ENCODE measurements at places on chromosomes 7 and 10.

GRCh38 chr7:109835577-109835976, 1255.3 kb upstream of the LRRN3 start:
- DNase-seq: no peak

GRCh38 chr7:65938336-65938895, 43.6 kb downstream of the GUSB start:
- no peak for DNase-seq

DNA sequence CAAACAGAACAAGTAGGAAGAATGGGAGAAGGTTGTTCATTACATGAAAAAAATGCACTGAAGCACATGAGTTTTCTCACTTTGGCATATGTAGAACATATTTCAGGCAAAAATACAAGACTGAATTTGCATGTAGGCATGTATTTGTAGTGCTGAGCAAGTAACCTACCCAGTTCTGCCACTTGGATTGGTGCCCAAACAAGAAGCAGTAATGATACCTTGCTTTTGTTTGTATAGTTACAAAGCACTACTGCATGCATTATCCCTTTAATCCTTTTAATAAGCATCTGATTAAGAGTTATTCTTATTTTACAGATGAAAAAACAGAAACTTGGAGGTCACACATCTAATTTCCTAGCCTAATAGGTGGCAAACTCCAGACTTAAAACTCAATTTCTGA, 23.1 kb upstream of the CTTNBP2 start:
- DNase-seq: no peak

DNA sequence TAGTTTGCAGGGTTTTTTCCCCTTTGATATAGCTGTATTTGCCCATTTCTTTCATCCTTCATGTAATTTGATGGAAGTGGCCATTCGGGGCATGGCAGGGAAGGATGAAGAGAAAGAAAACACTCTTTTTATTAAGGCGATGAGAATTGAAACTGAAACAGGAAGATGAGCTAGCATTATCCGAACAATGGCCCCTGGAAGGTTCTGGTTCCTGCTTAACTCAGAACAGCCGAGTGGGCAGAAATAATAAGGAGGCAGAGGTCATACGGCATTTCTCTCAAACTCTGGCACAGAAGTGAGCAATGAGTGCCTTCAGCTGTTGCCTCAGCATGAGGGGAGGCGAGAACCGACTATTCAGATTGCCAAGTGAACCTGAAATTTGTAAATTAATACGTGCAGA, 113.2 kb upstream of the MYO3A start:
- DNase-seq: no peak

DNA sequence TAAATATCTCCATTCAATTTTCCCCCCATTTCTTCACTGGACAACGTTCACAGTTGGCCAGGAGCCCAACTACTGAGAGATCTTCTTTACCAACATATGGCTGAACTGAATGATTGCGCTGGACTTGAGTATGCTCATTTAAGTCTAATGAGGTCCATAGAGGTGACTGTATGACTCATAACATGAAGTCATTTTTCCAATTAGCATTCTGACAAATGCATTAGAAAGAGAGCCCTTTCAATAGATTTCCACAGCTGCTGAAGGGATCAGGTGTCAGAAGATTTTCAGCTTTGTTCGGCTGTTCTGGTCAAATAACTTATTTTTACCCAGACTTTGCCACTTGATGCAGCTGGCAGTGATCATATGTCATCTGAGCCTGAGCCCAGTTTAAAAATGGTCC, 438.0 kb downstream of the ETV1 start:
- DNase-seq: no peak

DNA sequence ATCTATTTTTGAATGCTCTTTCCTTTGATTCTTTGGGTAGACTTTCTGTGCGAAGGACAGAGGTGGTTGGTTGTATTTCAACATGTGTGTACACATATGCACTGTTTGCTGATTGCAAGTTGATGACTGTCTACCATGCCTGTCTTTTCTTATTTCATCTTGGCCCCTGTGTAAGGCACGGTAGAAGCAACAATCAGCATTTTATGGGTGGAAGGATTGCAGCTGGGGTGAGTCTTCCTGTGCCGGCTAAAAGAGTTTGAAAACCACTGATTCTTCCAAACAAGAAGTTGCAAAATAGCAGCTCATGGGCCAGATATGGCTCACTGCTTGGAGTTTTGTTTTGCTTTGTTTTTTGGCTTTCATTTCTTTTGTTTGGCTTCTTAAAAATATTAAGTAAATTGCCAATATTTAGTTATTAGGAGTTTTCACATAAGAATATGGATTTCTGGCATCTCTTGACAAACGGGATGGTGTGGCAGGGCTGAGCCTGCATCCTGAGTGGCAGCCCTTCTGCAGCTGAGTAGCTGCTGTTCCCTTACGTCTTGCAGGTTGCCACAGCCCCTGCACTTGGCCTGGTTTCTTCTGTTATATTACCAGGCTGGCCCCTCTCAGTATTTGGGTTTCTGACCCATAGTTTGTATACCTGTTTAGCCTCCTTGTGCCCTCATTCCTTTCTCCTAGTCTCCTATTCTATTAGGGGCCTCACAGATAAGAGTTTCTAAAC, 7.2 kb downstream of the ZNF862 start:
- DNase-seq: no peak

- no peak for DNase-seq
These were observed 17.1 kb upstream of the SCIN start for GRCh38 chr7:12553416-12553815.

DNA sequence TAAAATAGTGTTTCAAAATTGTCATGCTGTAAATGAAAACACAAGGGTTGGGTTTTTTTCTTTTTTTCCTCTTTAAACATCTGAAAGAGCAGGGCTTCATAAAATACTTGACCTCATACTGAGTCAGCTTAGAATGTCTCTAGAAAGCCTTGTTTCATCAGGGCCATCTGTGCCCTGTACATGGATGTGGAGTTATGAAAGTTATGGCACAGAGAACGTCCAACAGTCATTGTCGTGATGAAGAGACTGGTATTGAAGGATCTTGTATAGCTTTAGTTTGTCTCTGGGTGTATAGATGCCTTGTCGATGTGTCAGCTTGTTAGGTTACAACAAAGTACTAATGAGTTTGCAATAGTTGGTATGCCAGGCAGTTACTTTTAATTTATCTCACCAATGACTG, 127.3 kb downstream of the FAM204A start:
- DNase-seq: no peak

- DNase-seq: no peak
These were observed 41.9 kb downstream of the ADRA2A start for GRCh38 chr10:111118758-111119157.

GRCh38 chr7:94739180-94739579, 83.2 kb upstream of the SGCE start:
- no peak for DNase-seq

DNA sequence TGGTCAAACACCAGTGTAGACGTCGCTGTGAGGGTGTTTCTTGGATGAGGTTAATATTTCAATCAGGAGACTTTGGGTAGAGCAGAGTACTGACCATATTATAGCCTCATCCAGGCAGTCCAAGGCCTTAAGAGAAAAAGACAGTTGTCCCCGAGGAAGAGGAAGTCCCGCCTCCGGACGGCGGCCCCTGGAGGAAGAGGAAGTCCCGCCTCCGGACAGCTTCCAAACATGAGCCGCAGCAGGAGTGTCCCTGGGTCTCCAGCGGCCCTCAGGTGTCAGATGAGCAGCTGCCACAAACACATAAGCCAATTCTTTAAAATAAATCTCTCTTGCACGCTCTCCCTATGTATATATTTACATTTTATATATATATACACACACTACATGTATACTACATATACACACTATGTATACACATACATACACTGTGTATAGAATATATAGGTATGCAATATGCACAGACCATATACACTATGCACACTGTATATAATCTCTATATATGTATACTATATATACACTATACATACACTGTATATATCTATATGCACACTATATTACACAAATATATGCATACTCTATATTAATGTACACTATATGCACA, 37.5 kb downstream of the PWWP2B start:
- DNase-seq: no peak

DNA sequence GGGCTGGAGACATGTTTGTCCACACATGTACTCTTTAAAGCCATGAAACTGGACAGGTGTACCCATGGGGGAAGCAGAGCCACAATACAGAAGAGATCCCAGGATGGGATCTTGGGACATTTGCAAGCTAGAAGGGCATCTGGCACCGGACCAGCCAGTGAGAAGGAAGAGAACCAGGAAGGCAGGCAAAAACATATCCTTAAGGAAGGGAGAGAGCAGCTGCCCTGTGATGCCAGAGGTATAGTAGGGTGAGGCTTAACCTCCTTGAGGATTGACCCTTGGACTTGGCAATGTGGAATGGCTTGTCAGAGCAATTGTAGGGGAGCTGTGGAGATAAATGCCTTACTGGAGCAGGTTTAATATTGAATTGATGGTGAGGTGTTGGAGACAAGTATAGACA, 17.9 kb upstream of the SUV39H2 start:
- no peak for DNase-seq

- no peak for DNase-seq
These were observed 482.6 kb downstream of the RPS24 start for GRCh38 chr10:78516236-78516635.

DNA sequence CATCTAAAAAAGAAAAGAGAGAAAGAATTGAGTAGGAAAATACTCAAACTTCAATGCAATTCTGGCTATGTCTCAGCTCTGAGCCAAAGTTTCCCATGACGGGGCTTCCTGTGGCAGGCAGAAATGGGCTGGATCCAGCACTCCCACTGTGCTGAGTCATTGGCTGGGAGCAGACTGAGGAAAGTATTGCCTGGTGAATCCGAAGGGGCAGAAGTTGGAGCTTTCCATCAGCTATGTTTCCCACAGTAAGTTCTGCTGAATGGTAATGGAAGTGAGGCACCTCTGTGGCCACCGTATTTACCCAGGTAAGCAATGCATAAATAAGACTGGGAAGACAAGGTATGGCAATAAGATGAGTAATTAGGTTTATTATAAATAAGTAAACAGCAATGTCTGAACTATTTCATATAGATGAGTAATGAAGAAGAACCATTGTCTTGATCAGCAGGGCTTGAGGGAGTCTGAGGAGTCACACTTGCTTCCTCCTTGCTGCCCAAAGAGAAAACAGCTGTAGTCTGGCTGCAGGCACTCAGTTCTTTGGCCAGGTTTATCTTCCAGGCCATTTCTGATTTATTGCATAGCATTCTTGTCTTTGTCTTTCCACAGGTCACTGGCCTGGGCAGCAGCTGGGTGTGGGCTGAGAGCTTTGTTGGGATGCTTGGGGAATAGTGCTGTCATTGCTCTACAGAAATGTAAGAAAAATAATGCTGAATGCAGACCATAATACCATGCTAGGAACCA, 255.3 kb downstream of the DNAJB9 start:
- no peak for DNase-seq

DNA sequence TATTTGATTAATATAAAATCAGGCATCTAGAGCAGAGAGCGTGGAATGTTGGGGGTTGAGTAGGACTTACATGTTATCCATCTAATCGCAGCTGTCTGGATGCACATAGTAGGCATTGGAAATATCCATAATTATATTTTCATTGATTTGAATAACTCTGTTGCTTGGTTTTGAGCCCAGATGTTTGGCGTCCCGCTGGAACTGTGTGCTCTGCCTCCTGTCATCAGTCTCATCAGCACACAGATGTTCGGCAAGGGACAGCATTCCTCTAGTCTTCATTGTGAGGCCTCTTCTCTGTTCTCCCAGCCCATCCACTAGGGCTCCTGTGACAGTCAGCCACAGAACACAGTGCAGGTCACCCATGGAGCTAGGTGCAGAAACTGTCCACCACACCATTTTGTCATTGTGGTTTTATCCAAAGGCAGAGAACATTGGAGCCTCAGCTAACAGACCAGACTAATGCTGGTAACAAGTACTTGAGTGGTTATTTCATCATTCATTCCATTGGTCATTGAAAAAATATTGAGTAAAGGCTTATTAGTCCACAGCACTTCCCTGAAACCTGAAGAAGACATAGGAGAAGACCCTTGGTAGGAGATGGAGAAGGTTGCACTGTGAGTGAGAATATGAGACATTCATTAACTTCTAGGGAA, 927.4 kb downstream of the LRMDA start:
- no peak for DNase-seq

GRCh38 chr7:101205901-101206664, 5.2 kb upstream of the MOGAT3 start:
- no peak for DNase-seq

DNA sequence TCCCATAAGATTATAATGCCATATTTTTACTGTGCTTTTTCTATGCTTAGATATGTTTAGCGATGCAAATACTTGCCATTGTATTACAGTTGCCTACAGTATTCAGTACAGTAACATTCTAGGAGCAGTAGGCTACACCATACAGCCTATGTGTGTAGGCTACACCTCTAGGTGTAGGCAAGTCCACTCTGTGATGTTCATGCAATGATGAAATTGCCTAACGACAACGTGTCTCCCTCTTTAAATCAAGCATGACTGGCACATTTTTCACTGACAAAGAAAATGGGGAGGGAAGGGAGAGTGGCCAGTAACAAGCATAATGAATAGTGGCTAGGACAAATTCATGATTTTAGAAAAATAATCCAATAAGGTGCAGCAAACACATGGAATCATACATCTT, 1.7 kb downstream of the NCAPG2 start:
- DNase-seq: no peak

- no peak for DNase-seq
These were observed 6.8 kb downstream of the ELMO1 start for GRCh38 chr7:37441816-37442215.

GRCh38 chr7:93779115-93779514, 111.4 kb downstream of the TFPI2 start:
- no peak for DNase-seq

GRCh38 chr10:101686133-101686925, 8.6 kb downstream of the FBXW4 start:
- DNase-seq: no peak

DNA sequence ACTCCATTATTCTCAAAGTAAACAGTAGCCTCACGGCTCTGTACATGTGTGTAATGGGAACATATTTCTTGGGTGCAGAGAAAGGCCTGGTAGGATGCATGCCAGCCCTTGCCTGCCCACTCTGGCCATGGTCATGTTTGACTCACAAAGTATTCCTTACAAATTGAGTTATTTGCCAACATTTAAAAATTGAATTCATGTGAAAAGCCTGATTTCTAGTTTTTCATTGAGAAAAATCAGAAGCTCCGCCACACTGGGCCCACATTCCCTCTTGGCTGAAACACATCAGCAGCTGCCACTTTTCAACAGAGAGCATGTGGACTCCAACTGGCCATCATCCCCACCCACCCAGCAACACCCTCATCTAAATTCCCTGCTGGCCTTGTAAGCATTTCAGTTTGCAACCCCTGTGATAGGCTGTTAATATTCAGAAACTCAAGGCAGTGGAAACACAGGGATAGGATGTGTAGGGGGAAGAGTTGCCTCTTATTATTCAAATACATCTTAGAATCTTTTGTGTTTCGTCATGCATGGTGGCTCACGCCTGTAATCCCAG, 40.9 kb downstream of the CDH23 start:
- DNase-seq: no peak

- no peak for DNase-seq
These were observed 93.5 kb downstream of the PAXIP1 start for GRCh38 chr7:154909241-154910105.

- DNase-seq: no peak
These were observed 9.9 kb upstream of the CXCL12 start for GRCh38 chr10:44394696-44395381.
